ENCODE measurements at places on chromosomes 3 and 15.

- DNase-seq, result no peak
These were observed 43.5 kb downstream of the GOLGA6L2 start for GRCh38 chr15:23403550-23403949.

GRCh38 chr15:29045717-29046116 lies 159.9 kb downstream of the APBA2 start:
- no peak for DNase-seq

- DNase-seq, result no peak
These were observed 9.7 kb downstream of the NCBP2 start for GRCh38 chr3:196932600-196932999.

DNA sequence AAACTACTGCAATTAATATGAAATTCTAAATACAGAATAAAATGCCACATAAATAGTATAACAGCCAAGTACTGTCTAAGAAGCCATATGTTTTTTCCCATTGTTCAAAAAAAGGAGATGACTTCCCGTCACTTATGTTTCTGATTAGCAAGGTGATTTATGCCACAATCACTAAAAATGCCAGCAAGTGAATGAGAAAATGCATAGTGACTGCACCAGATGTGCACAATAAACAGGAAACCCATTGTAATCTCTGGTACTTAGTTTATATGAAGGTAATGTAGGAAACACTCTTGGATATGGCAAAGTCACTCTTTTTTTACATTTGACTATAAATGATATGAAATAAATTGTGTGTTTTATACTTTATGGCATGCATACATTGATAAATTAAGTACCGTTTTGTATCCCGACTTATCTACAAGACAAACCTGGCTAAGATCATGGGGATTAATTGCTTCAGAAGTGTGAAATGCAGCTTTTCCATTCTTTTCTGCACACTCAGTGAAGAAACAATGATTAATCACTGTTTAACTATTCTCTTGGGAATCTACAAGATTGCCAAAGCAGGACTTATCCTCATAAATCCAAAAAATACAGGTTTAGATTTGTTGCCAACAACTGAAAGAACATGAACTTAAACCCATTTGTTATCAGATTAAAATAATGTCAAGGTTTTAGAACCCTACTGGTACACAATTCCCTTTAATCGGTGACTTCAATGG lies 164.5 kb downstream of the TBC1D5 start:
- DNase-seq, result no peak

DNA sequence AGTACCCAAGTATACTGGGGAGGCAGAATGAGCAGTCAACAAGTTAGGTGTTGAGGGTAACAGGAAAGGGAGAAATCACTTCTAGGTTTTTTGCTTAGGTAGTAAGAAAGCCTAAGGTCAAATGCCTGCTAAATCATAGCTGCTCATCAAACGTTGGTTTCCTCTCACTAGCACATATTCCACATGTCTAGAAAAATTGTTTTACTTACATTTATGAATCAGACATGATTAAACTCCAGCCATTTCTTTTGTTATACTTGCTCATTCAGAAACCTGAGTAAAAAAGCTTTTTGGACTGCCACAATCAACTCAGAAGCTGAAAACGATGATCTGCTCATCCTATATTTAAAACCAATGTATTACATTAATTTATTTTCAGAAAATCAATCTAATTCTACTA lies 40.2 kb downstream of the SLC9A9 start:
- no peak for DNase-seq

DNA sequence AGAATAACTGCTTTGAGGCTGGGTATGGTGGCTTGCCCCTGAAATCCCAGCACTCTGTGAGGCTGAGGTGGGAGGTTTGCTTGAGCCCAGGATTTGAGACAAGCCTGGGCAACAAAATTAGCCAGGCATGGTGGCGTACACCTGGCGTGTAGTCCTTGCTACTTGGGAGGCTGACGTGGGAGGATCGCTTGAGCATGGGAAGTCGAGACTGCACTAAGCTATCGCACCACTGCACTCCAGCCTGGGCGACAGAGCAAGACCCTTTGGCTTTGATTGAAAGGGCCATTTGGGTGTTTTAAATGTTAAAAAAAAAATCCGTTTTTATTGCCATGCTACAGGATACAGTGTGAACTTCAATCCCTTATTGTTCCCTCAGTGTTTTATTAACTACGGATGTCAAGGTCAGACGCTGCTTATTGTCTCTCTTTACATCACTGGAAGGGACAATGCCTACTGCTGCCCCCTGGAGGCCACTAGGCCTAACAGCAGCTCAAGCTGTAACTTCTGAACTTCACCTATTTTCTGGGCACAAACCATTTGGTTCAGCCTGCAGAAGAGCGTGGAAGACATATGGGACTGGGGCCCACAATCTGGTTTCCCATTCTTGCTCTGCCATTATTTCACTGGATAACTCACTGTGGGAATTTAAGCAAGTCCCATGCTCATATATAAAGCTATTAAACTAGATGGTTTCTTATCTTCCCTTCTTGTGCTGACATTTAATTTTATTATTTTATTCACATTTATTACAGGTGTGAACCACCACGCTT lies 15.3 kb upstream of the IREB2 start:
- no peak for DNase-seq

DNA sequence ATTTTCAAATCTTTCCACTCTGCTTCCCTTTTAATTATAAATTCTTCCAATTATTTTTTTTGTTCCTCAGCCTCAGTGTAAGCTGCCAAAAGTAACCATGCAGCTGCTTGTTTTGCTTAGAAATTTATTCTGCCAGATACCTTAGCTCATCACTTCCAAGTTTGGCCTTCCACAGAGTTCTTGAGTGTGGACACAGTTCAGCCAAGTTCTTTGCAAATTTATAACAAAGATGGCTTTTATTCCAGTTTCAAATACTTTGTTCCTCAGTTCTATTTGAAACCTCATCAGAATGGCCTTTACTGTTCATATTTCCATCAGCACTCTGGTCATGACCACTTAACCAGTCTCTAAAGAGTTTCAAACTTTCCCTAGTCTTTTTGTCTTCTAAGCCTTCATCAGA lies 10.3 kb downstream of the RTP1 start:
- no peak for DNase-seq

- DNase-seq, result no peak
These were observed 101.8 kb downstream of the CHSY1 start for GRCh38 chr15:101149864-101150722.

DNA sequence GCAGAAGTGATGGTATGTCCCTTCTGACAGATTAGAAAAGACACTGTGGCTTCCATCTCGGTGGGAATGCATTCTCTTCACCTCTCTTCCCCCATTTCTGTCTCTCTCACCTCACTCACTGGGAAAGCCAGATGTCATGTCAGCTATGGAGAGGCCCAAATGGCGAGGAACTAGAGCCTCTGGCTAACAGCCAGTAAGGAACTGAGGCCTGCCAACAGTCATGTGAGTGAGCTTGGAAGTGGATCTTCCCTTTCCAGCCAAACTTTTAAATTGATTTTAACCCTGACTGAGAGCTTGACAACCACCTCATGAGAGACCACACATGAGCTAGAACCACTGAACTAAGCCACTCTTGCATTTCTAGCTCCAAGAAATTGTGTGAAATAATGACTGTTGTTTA lies 35.2 kb upstream of the CDAN1 start:
- DNase-seq, result no peak

- no peak for DNase-seq
These were observed 152.9 kb upstream of the RBMS3 start for GRCh38 chr3:29128001-29128400.

DNA sequence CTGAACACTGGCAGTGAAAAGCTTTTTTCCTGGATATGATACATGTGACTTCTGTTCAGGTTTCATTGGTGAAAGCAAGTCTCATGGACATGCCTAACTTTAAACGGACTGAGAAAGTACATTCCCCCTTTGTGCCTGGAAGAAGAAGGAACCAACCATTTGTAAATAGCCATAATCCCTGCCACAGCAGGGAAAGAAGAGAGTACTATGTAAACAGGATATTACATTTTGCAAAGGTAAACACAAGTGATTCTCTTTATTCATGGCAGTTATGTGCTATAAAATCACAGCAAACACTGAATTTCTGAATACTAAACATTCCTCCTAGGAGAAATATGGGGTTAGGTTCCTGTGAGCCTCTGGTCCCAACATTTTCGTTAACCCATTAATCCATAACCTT lies 46.8 kb downstream of the PRICKLE2 start:
- DNase-seq, result no peak

GRCh38 chr3:39189150-39189958 lies 3.0 kb downstream of the XIRP1 start:
- no peak for DNase-seq

DNA sequence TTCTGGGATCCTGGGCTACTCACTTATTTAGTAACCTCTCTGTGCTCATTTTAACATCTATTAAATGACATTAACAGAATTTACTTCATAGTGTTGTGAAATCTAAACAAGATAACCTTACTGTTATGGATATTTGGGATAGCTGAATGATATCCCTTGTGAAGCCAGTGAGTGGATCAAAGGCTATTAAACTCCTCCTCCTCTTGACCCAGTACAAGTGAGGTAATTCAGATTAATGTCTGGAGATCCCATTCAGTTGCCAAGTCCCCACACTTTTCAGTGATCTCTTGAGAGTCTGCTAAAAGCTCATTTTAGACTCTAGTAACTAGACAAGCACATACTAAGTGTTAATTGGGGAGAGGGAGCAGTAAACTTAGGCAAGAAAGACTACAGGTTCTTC lies 2.5 kb upstream of the ANKRD28 start:
- DNase-seq, result no peak

DNA sequence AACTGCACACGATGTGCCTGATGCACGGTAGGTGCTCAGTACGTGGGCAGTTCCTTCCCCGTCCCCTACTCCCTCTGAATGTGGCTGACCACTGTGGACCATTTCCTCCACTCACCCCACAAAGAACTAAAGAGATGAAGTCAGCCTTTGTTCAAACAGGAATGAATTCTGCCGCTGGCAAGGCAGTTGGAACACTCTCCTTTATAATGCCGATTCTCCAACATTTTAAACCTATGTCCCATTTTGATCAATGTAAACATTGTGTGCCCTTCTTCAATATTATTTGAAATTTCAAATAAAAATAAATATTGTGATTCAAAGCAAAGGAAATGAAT lies 57.5 kb upstream of the MEF2A start:
- no peak for DNase-seq

- DNase-seq, result no peak
These were observed 13.7 kb upstream of the PARP6 start for GRCh38 chr15:72285927-72286516.

DNA sequence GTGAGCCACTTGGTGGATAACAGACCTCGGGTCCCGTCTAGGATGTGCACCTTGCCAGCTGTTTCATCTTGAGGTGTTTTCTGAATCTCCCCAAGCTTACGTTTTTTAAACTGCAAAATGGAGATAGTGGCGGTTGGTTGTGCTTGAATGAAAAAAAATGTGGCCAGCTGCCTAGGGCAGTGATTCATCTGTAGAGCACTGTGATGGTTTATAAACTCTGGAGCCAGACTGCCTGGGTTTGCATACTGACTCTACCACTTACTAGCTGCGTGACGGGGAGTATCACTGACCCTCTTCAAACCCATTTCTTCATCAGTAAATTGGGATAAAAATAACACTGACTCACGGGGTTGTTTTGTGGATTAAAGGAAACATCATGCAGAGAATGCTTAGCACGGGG lies 159.1 kb downstream of the CHL1 start:
- no peak for DNase-seq

DNA sequence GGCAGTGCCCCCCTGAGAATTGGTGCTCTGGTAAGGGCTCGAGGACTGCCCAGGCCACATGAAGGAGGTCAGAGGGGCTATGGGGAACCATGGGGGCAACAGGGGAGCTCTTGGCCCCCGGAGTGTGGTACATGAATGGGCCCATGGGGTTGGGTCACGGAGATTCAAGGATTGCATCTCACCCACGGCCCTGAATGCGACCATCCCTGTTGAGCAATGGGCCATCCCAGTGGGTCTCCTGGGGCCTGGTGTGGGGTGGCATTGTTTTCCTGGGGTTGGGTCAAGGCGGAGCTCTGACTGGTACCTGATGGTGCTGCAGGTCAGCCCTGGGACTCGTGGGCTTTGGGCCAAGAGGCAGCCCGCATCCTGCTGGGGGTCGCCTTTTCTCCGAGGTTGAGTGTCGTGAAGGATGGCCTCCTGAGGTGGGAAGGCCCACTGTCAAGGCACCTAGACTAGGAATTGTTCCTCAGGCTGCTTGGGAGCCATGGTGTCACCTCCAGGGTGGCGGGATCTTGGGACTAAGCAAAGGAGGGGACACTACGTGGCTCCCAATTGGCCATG lies 198.3 kb downstream of the UBE3A start:
- DNase-seq, result no peak

GRCh38 chr3:40128166-40128565 lies 181.3 kb upstream of the EIF1B start:
- DNase-seq, result no peak

DNA sequence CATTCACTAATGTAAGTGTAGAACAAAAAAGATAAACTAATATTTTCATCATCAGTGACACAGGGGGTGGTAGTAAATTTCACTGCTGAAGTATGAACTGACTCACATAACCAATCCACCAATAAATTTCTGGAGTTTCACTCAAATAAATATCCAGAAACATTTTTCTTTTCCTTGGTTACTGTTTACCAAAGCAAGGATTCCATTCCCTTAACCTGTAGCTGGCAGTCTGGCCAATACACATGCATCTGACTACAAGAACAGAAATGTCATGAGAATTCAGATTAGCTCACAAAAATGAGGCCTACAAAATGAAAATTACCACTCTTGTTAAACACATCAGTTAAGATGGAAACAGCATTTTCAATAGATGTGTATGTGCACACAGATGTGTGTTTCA lies 80.3 kb downstream of the STAG1 start:
- no peak for DNase-seq

GRCh38 chr3:59519094-59519493 lies 469.3 kb upstream of the CFAP20DC start:
- DNase-seq, result no peak

DNA sequence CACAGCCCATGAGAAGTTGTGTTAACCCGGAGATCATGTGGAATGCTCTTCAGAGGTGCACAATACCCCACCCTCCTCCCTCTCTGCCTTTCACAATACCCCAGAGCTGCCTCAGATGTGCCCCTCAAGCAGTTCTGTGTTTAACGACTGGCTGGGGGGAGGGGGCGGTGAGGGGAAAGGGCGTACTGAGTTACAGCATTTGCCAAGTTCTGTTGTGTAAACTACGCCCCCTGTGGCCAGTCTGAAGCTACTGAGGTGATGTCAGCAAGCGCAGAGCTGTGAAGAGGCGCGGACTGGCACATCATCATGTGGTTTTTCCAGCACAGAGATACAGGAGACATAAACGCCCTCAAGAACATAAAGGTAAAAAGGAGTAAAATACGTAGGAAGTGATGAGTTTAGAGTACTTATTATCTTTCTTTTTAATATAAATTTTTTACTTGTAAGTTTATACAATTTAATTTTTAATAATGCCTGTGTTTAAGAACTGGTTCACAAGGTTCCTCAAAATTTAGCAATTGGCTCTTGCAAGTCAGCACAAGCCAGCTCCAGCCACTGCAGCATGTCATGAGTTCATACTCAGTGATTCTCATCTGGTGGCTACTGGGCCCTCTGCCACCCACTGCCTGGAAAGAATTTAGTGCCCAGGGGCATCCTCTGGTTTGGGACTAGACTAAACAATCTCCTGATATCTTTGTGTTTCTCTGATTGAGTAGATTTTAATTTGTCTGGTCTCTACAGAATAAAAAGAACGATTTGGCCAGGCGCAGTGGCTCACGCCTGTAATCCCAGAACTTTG lies 1.7 kb downstream of the EPB42 start:
- DNase-seq, result no peak
